A549 treated with Hydrocortisone at 1 μM for 4 hours (cell line): ENCODE measurements at places on chromosomes 3 and 15. TPM values are rescaled to one million over a fixed set of nuclear protein-coding genes. Genes with fewer than 3 reads are reported as not detected.

Gene NT5DC2
- total RNA-seq, result 86.6 to 102 TPM (median 96.8 TPM) in 5 replicates

Gene CP
- total RNA-seq, result 3.4 to 7.5 TPM (median 6.7 TPM) in 5 replicates

Gene FURIN
- total RNA-seq, result 48.3 to 63.3 TPM (median 56.3 TPM) in 5 replicates

Gene GP5
- total RNA-seq, result not detected in 5 replicates

Gene SPG21
- total RNA-seq, result 120 to 130 TPM (median 128 TPM) in 5 replicates

Gene CD200
- not detected in 5 replicates for total RNA-seq

Gene TIPARP
- total RNA-seq, result 69.0 to 106 TPM (median 77.7 TPM) in 5 replicates

Gene SLC22A14
- 0.05 to 0.06 TPM (median 0.06 TPM) in 4 of 5 replicates, not detected in the other for total RNA-seq

Gene CFAP100
- total RNA-seq, result not detected in 5 replicates

Gene SAMMSON
- not detected in 5 replicates for total RNA-seq

Gene IL16
- 0.03 TPM in 1 of 5 replicates, not detected in the others for total RNA-seq

Gene GNAT1
- 0.21 TPM in 1 of 5 replicates, not detected in the others for total RNA-seq

Gene CRABP1
- 0.68 to 2.0 TPM (median 1.1 TPM) in 5 replicates for total RNA-seq

Gene ATP11B
- 7.7 to 15.1 TPM (median 11.6 TPM) in 5 replicates for total RNA-seq

Gene PRSS50
- total RNA-seq, result not detected in 5 replicates

Gene SLC15A2
- total RNA-seq, result 0.12 to 0.33 TPM (median 0.16 TPM) in 5 replicates

Gene TM4SF1
- total RNA-seq, result 948 to 1,744 TPM (median 1,223 TPM) in 5 replicates

Gene CMC1
- total RNA-seq, result 41.2 to 50.7 TPM (median 48.1 TPM) in 5 replicates

Gene RETNLB
- total RNA-seq, result not detected in 5 replicates

Gene LEKR1
- 0.54 to 0.63 TPM (median 0.59 TPM) in 5 replicates for total RNA-seq

Gene SEMA3F
- total RNA-seq, result 12.7 to 20.4 TPM (median 16.9 TPM) in 5 replicates

Gene ROBO2
- not detected in 5 replicates for total RNA-seq
